Cortex of kidney (tissue), 1 donor: ENCODE measurements at places on chromosomes 3 and 15.

GRCh38 chr3:71052716-71053115 is 530.8 kb downstream of the FOXP1 start:
- DNase-seq = no peak

DNA sequence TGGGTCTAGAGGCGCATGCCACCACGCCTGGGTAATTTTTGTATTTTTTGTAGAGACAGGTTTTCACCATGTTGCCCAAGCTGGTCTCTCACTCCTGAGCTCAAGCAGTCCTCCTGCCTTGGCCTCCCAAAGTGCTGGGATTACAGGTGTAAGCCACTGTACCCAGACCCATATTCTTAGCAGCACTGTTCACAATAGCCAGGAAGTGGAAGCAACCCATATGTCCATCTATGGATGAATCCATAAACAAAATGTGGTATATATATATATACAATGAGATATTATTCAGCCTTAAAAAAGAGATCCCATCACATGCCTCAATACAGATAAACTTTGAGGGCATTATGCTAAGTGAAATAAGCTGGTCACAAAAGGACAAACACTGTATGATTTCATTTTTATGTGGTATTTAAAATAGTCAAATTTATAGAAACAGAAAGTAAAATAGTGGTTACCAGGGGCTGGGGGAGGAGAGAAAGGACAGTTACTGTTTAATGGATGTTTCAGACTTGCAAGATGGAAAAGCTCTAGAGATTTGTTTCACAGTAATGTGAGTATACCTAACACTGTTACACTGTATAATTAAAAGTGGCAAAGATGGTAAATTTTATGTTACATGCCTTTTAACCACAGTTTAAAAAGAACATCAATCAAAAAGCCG is 35.7 kb upstream of the GRAMD1C start:
- DNase-seq = no peak

DNA sequence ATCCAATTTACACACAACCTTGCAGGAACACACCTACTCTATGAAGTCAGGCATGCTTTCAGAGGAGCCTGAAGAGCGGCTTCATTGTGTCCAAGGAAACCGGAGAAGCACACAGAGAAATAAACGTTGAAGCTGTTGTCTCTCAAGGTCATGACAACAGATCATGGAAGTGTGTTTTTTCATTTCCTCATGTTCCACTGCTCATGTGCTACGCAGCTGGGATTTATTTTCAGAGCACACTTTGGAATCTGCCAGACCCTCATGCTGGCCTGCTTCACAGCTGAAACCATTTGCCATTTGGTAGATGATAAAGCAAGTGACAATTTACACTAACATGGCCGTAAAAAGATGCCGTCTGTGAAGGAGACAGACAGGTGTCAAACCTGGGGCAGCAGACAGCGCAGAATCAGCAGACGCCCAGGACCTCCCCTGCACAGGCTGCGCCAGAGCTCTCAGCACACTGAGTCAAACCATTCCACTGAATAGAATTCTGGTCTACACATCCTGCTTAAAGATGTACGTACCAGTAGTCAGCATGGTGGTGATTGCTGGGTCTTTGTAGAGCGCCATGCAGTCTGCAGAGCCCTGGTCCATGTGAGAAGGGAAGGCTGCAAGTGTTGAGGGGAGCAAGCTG is 99.3 kb downstream of the ARNT2 start:
- DNase-seq = no peak

DNA sequence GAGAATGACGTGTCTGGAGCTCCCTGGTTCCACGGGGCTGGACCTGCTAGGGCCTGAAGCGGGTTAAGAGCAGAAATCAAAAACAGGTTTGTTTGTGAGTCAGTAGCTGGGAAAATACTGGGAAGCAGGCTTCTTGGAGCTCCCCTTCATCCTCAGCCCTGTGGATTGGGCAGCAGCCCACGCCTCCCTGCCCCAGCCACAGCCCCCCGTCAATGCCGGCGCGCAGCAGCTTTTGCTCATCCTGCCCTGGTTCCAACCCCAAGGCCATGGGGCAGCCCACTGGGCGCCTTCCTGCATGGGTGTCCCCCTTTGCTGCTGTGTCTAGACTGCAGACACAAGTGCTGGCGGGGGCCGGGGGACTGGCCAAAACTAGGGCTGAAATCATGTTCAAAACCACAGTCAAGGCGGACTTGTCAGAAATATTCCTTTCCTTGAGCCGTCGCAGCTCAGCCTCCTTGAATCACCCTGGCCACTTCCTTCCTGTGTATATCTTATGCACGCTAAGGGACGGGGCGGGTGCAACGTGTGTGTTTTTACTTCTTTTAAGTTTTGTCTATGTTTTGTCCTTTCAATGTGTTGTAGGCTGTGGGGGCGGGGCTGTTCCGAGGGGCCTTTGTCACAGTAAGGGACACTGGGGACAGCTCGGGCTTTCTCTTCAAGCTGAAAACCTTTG is 108.1 kb downstream of the KLF13 start:
- no peak for DNase-seq

GRCh38 chr3:126460381-126460780 is 15.3 kb downstream of the ZXDC start:
- no peak for DNase-seq

- no peak for DNase-seq
Measured at GRCh38 chr3:180881065-180881801, 31.2 kb upstream of the FXR1 start.

DNA sequence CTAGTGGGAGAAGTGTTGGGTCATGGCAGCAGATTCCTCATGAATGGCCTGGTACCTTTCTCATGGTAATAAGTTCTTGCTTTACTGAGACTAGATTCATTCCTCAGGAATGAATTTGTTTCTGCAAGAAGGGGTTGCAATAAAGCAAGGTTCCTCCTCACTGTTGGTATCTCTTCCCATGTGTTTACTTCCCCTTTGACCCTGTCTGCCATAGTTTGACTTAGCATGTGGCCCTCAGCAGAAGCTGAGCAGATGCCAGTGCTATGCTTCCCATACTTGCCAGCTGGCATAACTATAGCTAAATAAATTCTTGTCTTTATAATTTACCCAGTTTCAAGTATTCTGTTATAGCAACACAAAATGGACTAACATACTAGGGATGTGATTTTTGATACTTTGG is 163.6 kb upstream of the COL8A1 start:
- DNase-seq = no peak

DNA sequence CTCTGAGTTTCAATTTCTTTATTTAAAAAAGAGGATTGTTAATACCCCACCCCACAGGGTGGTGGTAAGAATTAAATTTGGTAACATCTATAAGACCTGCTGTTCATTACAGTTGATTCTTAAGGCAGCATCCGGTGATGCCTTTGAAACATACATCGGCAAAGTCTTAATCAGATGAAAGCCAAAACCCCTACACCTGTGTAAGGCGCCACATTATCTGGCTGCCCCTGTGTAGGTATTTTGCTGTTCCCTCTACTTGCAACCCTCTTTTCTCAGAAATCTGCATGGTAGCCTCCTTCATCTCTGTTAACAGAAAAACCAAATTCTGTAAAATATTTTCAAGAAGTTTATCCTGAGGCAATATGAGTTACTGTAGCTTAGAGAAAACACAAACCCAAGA is 90.0 kb downstream of the ST6GAL1 start:
- DNase-seq = no peak

DNA sequence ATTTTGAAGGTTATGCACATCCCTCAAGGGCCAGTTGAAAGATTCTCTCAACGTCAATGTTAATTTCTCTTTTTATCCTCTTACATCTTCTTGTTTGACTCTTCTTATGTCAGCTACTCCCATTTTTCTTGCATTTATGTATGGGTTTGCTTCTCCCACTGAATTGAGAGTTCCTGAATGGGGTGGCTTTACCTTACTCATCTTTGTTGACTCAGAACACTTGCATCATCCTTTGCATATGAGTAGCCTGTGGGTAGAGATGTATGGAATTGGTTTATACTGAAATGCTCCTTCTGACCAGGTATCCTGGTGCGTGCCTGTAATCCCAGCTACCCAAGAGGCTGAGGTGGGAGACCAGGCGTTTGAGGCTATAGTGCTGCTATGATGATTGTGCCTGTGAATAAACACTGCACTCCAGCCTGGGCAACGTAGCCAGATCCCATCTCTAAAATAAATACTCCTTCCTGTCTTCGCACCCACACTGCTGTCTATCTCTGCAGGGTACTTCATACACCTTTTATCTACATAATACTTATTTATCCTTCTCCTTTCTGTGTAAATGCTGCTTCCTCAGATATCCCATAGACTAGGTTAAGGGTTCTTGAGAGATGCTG is 123.6 kb upstream of the DPH6 start:
- no peak for DNase-seq

- DNase-seq = no peak
Measured at GRCh38 chr3:53134631-53135232, 4.5 kb upstream of the RFT1 start.

GRCh38 chr3:194587438-194587931 is 45.7 kb downstream of the TMEM44 start:
- DNase-seq = no peak

GRCh38 chr3:20909511-20909910 is 723.5 kb upstream of the SGO1 start:
- DNase-seq = no peak

GRCh38 chr3:67685499-67685898 is 31.1 kb upstream of the SUCLG2 start:
- DNase-seq = no peak

GRCh38 chr3:140595295-140595694 is 82.6 kb upstream of the TRIM42 start:
- no peak for DNase-seq

- no peak for DNase-seq
Measured at GRCh38 chr3:49901366-49902339, 2.0 kb downstream of the MST1R start.

GRCh38 chr3:66378256-66378655 is 122.6 kb downstream of the LRIG1 start:
- no peak for DNase-seq

- DNase-seq = no peak
Measured at GRCh38 chr3:113496924-113497323, 18.0 kb downstream of the SPICE1 start.

DNA sequence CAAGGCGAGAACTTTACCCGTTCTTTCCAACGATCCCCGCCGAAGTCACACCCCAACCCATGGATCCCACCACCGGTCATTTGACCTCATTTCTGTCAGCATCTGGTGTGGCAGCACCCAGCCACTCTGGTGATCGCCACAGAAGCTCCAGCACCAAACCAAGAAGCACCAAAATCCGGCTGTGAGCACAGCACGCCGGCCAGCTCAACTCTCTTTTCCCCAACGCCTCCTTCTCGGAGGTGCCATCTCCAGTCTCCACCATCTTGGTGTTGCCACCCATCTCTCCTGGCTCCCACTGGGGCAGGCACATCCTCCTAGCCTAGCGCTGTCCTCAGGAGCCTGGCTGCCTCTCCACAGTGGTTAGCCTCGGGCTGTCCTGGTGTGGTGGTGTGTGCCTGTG is 6.5 kb downstream of the MUC4 start:
- no peak for DNase-seq

- no peak for DNase-seq
Measured at GRCh38 chr3:153614140-153614539, 452.1 kb downstream of the RAP2B start.

GRCh38 chr3:14876921-14877333 is 58.2 kb downstream of the FGD5 start:
- no peak for DNase-seq

GRCh38 chr15:75172284-75172820 is 29.3 kb upstream of the C15orf39 start:
- DNase-seq = no peak

DNA sequence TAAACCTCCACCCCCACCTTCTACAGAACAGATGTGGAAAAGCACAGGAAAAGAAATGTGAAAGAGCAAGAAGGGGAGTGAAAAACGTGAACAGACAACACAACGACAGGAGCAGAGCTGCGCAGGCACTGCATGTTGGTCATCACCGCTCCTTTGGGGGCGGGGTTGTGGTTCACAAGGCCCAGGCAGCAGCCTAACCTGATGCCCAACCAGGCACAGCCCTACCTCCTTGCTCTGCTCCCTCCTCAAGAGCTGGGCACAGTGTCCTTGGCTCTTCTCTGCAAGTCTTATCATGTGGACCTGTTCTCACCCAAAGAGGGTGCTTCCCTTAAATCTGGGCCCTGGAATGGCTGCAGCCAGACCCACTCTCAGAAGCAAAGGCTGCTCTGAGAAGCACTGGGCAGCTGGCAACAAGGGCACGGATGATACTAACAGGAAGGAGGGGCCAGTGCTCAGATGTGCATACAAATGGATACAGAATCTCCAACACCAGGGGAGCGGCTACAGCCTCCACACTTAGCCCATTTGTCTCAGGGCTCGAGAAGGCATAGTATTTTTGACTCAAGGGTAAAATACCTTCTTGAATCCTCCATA is 64.6 kb downstream of the DHX30 start:
- no peak for DNase-seq

DNA sequence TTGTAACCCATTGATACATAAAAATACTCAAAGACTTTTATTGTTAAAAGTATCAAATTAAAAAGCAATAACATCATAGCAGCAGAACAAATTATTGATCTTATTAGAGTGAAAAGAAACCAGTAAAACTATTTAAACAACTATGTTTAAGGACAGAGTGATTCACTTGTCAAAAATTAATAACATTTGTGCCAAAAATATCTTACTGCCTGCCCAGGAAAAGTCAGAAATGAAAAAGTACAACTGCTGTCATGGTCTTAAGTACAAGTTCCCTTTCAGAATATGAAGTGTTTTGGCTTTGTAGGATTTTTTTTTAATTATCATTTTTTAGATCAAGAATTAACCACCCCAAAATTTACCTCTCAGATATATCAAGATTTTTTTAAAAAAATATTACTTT is 3.4 kb downstream of the IFT57 start:
- DNase-seq = no peak
